ENCODE measurements at places on chromosomes 1 and 21.

DNA sequence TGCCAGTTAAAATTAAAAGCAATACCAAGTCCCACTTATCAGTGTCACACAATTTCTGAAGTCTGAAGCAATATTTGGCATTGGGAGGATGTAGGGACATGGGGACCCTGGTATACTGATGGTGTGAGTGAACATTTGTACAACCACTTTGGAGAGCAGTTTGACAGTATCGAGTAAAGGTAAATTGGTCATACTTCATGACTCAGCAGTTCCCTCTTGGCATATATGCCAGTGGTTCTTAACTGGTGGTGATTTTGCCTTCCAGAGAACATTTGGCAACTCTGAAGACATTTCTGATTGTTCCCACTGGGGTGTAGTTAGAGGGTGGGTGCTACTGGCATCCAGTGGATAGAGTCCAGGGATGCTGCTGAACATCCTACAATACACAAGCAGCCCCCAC, 19.7 kb downstream of the FMOD start:
- DNase-seq, result no peak

DNA sequence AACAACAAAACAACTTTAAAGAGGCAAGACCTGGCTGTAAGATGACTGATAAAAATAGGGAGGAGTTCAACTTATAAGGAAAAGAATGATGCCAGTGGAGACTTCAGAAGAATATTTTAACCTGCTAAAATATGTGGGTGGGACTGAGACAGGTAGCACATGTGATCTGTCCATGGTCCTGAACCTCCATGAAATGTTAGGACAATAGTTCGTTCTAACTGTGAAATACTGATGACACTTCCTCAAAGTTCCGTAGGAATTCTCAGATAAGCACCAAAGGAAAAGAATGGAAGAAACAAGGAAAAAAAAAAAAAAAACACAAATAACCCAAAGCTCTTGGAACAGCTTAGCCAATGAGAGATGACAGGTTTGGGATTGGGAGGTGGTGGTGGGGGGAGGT, 44.7 kb downstream of the CDC42BPA start:
- no peak for DNase-seq

DNA sequence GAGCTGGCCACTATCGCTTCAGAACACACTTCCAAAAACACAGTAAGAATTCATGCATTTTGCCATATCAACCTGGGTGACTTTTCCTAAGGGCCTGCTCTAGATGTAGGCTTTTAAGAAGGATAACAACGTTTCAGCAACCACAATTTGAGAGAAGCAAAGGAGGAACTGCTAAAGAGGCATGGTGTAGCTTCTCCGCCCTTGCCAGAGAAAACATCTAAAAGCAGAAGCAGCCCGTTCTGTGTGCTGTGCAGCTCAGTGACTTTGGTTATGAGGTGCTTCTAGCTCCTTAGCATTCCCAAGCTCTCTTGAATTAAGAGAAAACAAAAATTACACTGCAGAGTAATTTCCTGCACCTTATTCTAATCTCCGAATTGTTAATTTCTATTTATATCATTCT, 2.7 kb downstream of the PER3 start:
- no peak for DNase-seq

- DNase-seq, result no peak
Measured at GRCh38 chr1:212586206-212587015, 22.1 kb upstream of the ATF3 start.

DNA sequence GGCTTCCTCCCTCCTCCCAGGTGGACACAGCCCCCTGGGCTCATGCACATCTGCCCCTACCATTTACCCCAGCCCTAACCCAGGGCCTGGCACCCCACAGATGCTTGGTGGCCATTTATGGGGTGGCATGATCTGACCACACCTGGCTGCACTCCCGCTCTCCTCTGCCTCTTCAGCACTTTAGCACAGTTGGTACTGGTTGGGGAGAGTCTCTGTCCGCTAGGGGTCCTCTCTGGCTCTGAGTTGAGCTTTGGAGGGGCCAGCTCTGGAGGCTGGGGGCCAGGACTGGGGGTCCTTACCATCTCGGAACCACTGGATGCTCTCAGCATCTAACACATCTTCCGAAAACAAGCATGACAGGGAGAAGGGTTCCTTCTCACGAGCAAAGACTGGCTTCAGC, 17.4 kb downstream of the MYOM3 start:
- no peak for DNase-seq

DNA sequence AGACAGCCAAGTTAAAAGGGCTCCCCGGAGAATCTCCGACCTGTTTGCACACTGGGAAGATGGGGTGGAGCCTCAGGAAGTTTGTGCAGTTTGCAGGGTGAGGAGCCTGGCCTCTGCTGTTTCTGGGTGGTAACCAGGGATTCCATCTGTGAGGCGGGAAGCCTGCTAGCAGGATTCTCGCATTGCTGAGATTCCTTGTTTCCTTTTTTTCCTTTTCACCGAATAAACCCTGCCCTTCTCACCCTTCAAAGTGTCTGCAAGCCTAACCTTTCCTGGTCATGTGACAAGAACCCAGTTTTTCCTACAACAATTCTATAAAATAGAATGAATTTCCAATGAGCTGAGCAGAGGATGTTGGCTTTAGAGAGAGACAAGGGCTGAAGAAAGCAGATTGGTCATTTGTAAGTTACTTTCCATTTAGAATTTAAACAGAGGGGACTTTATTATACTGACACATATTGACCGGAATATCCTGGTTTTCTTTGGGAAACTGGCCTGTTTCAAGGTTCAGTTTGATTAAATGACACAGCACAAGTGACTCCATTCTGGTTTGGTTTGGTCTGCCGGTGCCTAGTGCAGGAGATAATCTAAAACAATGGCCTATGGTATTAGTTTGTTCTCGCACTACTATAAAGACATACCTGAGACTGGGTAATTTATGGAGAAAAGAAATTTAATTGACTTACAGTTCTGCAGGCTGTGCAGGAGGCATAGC, 48.7 kb upstream of the DNAH14 start:
- no peak for DNase-seq

GRCh38 chr1:168410464-168410863, 129.8 kb downstream of the TBX19 start:
- DNase-seq, result no peak

GRCh38 chr1:229845410-229846138, 219.5 kb downstream of the URB2 start:
- no peak for DNase-seq

- no peak for DNase-seq
Measured at GRCh38 chr1:94602316-94602715, 60.8 kb upstream of the F3 start.

- DNase-seq, result no peak
Measured at GRCh38 chr1:55986003-55986402, 593.4 kb downstream of the PLPP3 start.

DNA sequence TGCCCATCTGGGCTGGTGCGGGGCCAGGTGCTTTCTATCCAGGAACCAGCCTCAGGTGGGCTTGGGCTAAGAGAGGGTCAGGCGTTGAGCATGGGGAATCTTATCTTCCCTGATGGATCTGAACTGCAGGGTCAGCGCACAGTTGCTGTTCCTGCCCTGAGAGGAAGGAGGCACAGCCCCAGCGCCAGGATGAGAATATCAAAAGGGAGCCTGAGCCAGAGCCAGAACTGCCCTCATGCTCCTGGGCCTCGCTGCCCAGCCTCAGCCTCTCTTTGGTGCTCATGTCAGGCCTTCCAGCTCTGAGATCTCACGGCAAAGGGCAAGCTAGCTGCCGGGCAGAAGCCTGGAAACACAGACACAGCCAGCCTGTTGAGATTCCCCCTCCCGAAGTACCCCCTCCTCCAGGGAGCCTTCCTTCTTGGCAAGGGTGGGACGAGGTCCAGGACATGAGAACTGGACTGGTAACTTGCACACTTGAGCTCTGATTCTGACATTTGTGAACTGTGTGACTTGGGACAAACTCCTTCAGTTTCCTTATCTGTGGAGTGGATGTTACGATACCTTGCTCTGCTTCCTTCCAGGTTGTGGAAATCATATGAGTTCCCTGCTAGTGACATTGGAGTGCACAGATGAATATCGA, 1.2 kb upstream of the LAD1 start:
- no peak for DNase-seq

GRCh38 chr1:245933431-245934045, 573.5 kb downstream of the SMYD3 start:
- DNase-seq, result no peak

Measured in stimulated activated CD8-positive, alpha-beta memory T cell treated with anti-CD3 and anti-CD28 coated beads, Interleukin-15, amount 100 ng/mL, for 1 hour (primary cell).